NCI-H1105 (cell line): ENCODE measurements at places on chromosomes 16 and 17.
A peak's percentile ranks its signal among the peaks of the same experiment; 100 is the strongest.

DNA sequence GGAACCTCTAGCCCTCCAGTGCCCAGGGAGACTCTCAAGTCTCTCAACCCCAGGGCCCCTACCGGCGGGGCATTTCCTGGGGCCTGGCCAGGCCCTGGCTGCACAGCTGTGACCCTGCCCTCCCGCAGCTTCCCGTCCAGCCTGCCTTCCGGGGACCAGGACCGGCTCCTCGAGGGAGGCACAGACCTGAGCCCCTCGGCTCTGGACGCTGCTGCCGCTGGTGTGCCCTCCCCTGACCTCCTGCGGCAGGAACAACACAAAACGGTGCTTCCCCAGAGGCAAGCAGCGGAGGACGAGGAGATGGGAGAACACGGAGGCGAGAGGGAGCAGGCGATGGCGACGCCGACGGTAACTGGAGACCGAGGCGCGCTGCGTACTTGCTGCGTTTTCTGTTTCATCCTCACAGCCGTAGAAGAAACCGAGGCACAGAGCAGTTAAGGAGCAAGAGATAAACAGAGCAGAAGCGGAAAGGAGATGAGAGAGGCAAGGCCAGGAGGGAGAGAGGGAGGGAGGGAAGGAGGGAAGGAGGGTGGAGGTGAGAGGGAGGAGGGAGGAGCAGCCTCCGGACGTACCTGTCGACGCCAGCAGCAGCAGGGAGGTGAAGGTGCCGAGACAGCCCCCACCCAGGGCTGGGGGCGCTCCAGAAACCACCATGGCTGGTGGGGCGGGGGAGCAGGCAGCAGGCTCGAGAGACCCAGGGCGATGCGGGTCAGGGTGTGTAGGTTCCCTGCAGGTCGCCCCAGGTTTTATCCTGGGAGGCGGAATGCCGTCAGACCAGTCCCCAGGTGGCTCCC, at the start of gene PRSS22:
TSS of gene PRSS22 (minus strand) at position 720 of the 794 bp plus-strand sequence. CDS start at position 654, 66 bp downstream.
- no peak for DNase-seq

DNA sequence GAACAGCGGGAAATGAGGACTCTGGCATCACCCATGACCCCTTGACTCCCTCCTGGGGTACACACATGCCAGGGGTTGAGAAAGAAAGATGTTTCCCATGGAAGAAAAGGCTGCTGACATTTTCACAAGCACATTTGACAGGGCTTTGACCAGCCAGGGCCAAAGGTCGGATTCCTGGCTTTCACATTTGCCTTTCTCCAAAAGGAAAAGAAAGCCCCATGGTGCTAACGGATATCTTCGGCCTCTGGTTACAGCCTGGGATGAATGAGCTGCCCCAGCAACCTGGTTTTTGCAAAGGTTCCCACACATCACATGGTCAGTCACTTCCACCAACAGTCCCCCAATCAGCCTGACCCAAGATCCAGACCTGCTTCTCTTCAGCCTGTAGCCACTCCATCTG, 478.2 kb upstream of the CDH11 start:
- DNase-seq: no peak

GRCh38 chr17:59357929-59358328, 26.5 kb downstream of the YPEL2 start:
- no peak for DNase-seq

- no peak for DNase-seq
Observed at GRCh38 chr17:31357839-31358394, 33.6 kb upstream of the RAB11FIP4 start.

- DNase-seq: no peak
Observed at GRCh38 chr17:45222289-45222995, 757 bp downstream of the FMNL1 start.

DNA sequence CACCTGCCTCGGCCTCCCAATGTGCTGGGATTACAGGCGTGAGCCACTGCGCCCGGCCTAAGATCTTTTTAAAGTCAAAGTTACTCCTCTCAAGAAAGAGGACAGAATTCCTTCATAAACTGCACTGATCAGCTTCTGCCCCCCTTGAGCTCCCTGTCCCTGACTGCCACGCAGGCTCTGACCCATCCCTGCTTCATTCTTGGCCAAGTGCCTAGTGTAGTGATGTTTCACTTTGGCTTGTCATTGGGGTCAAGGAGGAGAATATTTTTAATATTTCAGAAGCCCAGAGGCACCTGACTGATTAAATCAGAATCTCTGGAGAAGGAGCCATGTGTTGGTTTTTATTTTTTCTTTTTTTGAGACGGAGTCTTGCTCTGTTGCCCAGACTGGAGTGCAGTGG, 9.1 kb downstream of the MRM1 start:
- no peak for DNase-seq

DNA sequence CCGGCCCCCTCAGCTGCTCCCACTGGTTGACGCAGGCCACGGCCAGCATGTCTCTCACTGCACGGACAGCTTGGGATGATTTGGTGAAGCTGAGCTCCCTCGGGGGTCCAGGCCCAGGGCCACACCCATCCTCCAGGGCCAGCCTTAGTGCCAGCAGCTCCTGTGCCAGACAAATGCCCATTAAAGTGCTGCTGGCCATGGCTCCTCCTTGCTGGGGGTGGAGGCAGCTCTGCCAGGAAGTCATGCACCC, 2.5 kb downstream of the TRIM47 start:
- DNase-seq: no peak

DNA sequence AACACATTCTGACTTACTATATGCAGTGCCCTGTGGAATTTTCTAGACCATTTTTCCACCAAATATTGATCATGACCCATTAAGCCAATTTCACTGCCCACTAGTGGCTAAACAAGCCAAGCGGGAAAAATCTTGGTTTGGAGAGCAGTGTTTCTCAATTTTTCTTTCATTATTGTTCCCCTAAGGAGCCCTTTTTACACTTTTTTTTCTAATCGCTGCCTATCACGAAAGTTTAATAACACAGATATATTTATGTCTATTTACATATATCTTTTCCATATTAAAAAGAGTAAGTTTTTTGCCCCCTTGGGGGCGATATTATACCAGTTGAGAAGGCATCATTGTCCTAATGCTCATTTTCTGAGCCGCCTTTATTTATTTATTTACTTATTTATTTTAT, 10.8 kb upstream of the TLCD3B start:
- no peak for DNase-seq

- DNase-seq: no peak
Observed at GRCh38 chr17:58005728-58006559, 1.1 kb downstream of the SRSF1 start.

DNA sequence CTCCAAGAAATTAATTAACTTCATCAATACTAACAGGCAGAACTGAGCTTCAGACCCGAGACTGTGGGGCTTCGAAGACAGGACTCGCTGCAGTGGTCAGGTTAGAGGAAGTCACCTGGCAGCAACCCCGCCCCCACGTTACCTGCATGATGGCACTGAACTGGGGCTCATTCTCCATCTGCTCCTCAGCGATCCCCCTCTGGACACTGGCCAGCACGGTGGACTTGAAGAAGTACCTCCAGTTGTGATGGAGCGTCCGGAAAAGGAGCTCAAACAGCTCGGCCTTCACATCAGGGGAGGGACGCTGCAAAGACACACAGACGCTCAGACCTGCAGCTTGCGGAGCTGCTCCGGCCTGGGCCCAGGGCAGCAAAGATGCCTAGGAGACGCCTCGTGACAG, 40.9 kb upstream of the GSG1L start:
- no peak for DNase-seq

DNA sequence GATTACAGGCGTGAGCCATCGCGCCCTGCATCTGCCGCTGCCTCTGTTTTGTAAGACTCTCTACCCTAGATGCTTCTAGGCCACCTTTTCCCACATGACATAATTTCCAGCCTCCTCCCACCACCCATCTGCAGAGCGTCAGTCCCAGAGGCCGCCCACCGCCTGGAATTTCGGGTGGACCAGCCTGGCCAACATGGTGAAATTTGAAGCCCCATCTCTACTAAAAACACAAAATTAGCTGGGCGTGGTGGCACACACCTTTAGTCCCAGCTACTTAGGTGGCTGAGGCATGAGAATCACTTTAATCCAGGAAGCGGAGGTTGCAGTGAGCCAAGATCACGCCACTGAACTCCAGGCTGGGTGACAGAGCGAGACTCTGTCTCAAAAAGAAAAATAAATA, 5.1 kb upstream of the CIBAR2 start:
- DNase-seq: no peak

GRCh38 chr17:73952082-73952479, 251.4 kb upstream of the RPL38 start:
- DNase-seq: no peak

GRCh38 chr17:60060474-60060873, 18.2 kb downstream of the HEATR6 start:
- no peak for DNase-seq

DNA sequence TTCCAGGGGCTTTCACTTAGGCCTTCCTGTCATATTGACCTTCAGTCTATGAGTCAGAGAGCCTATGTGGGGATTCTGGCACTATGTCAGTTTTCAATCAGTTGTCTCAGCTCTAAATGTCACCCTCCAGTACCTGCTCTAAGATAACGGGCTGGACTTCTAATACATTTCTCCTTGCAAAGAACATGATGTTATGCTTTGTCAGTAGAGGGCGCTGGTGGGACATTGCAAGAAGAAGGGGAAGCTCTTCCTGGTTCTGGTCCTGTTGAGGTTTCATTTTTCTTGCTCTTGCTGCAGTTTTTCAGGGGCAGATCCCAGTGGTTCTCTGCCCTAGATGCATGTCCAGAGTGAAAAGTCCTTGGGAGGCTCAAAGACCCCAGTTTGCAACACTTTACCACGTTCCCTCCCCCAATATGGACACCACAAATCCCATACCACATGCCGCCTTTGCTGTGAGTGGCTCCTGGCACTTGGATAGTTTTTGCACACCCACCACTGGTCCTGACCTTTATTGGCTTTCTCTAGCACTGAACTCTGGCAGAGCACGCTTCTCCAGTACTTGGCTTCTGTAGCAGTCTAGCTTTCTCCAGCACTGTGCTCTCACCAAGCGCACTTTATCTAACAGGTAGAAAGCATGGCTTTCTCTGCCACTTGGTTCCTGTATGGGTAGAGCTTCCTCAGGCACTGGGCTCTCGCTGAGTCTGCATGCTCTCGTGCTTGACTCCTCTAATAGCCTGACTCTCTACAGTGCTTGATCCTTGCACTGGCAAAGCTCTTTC, 49.0 kb downstream of the BCL7C start:
- peak; percentile 59 for DNase-seq

GRCh38 chr16:84593825-84594724, 23.8 kb downstream of the COTL1 start:
- DNase-seq: peak; percentile 50

GRCh38 chr16:73304008-73304774, 256.3 kb upstream of the ZFHX3 start:
- DNase-seq: no peak

DNA sequence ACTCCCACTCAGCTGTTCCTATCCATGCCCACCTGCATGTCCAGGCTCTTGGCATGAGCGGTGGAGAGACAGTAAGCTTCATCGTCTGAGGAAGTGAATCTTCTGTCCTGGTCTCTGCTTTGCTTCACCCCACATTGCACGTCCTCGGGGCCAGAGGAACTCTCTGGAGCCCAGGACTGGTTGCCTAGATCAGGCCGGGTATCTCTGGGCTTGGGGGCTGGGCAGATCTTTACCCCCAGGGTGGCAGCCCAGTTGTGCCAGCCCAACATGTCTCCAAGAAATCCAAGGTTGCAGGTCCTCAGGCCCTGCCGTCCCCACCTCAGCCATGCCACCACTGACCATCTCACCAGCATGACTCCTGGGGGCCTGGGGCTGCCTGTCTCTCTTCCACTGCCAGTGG, 58.3 kb downstream of the BEAN1 start:
- DNase-seq: no peak

DNA sequence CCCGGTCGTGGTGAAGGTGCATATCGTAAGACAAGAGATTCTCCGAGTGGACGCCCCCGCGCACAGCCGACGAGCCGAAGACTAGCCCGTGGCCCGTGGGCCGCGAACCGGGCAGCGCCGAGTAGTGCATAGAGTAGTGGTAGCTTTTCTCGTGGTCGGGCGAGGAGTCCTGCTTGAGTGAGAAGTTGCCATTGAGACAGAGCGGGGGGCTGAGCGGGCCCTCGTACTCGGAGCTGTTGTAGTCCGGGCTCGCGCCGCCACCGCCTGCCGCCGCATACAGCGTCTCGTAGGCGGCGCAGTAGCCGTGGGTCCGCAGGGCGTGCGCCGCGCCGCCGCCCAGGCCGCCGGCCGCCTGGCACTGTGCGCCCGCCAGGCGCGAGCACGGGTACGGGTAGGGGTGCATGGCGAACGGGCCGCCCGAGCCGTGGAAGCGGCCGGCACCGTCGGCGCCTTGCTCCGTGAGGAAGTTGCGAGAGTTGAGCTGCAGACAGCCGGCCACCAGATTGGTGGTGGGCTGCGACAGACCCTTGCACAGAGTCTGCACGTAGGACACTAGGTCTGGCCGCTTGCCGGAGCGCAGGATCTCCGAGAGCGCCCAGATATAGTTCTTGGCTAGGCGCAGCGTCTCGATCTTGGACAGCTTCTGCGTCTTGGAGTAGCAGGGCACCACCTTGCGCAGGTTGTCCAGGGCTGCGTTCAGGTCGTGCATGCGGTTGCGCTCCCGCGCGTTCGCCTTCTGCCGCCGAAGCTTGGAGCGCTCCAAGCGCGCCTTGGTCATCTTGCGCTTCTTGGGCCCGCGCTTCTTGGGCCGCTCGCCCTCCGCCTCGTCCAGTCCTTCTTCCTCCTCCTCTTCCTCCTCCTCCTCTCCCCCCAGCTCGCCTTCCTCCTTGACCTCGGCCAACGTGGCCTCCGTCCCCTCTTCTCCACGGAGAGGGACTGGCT, 2.0 kb downstream of the NEUROD2 start:
- no peak for DNase-seq

DNA sequence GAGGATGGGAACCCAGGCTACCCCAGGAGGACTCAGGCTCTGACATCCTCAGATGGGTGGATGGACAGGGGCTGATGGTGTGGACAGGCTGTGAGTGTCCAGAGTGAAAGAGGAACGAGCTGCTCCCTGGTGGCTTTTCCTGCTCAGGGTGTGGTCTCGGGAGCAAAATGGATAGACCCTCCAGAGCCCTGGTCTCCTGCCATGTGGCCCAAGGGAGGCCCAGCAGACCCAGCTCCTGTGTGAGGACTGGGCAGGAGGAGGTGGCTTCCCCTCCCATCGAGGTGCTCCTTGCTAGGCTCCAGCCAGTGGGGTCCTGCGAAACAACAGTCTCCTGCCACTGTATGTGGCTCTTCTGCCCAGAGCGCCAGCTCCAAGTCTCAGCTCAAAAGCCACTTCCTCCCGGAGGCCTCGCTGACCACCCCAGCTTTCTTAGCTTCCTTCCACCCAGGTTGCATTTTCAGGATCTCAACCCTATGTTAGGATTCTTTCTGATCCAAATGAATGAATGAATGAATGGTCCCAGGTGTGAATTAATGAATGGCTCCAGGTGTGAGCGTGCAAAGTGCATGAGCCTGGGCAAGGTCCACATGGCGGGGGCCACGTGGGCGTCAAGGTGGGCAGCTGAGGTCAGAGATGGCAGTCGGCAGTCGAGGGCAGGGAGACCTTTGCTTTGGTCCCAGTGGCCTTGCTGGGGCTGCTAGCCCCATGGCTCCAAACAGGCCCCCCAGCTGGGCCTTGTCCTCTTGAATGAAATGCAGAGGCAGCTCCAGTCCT, 120.3 kb upstream of the CIBAR2 start:
- DNase-seq: no peak

DNA sequence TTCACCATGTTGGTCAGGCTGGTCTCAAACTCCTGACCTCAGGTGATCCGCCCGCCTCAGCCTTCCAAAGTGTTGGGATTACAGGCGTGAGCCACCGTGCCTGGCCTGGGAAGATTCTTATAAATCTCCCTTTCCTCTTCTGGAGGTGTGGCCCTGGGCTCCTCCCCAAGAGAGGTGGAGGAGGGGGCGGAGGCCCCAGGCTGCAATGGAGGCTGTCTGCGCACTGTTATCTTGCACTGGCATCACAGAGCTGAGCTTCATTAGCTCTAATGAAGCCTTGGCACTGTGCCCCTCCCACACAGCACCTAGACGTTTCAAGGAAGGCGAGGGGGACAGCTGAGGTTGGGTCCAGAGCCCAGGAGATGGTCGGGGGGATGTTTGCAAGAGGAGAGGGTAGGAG, 7.5 kb downstream of the ARHGAP23 start:
- no peak for DNase-seq
